ENCODE measurements at places on chromosomes 1 and 21. TPM values are rescaled to one million over a fixed set of nuclear protein-coding genes. Genes with fewer than 3 reads are reported as not detected.

LHX8 gene
- 20.5 TPM for total RNA-seq

NPHS2 gene
- not detected for total RNA-seq

FAM110D gene
- not detected for total RNA-seq

TTC39A gene
- not detected for total RNA-seq

CLEC20A gene
- total RNA-seq, result not detected

ACTA1 gene
- not detected for total RNA-seq

ARTN gene
- not detected for total RNA-seq

CLIC6 gene
- not detected for total RNA-seq

GNG4 gene
- total RNA-seq, result 4.2 TPM

L1TD1 gene
- total RNA-seq, result not detected

WLS gene
- total RNA-seq, result 18.6 TPM

TRIM67 gene
- 0.61 TPM for total RNA-seq

CLDN8 gene
- not detected for total RNA-seq

EXTL1 gene
- not detected for total RNA-seq

DNA sequence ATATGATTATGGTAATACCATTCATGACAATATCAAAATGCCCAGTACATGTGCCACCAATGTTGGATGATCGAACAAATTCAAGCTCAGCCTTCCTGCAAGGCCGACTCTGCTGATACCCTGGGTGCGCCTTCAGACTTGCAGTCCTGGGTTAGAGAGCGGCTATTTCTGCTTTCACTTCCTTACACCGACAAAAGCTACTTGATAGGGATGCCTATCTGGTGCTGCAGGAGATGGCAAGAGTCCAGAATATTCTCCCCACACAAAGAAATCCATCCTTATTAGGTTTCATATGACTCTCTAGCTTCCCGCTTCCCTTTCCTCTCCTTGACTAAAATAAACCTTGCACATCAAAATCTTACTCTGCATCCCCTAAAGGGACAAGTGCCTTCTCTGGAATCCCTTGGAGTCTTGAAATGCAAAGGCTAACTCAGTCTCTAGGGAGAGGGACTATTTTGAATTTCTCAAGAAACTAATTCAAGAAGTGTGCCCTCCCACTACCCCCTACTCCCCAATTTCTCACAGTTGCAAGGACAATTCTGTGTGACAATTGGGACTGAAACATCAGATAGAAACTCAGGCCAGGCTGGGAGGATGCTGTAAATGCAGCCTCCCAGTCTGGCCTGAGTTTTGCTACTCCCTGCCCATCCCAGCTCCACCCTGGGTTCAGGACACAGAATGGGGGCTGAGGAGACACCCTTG, 103.1 kb upstream of the USP24 start:
- H3K36me3 ChIP-seq, result no peaks in the 10 kb centered on the region
- no peaks in the 10 kb centered on the region for H3K27me3 ChIP-seq
- no peak overlapping the region for H3K27ac ChIP-seq
- H3K4me3 ChIP-seq, result no peak overlapping the region

- H3K27ac ChIP-seq, result no peak overlapping the region
- no peaks in the 10 kb centered on the region for H3K4me1 ChIP-seq
- DNase-seq, result no peak
- H3K4me3 ChIP-seq, result no peak overlapping the region
- H3K36me3 ChIP-seq, result peaks cover 61% of the 10 kb centered on the region
- no peaks in the 10 kb centered on the region for H3K27me3 ChIP-seq
Observed at GRCh38 chr1:33494929-33495328, 22.5 kb downstream of the ZSCAN20 start.

GRCh38 chr21:41966872-41967621, 13.2 kb upstream of the C2CD2 start:
- no peaks in the 10 kb centered on the region for H3K36me3 ChIP-seq
- H3K4me3 ChIP-seq, result no peak overlapping the region
- DNase-seq, result no peak
- no peaks in the 10 kb centered on the region for H3K27me3 ChIP-seq
- H3K27ac ChIP-seq, result no peak overlapping the region
- H3K4me1 ChIP-seq, result peaks cover 15% of the 10 kb centered on the region

GRCh38 chr1:42002220-42002619, 83.5 kb upstream of the HIVEP3 start:
- H3K27me3 ChIP-seq, result no peaks in the 10 kb centered on the region
- H3K36me3 ChIP-seq, result no peaks in the 10 kb centered on the region
- no peak overlapping the region for H3K27ac ChIP-seq
- DNase-seq, result no peak

- no peak for DNase-seq
- H3K4me3 ChIP-seq, result no peak overlapping the region
- no peaks in the 10 kb centered on the region for H3K27me3 ChIP-seq
- peaks cover 2% of the 10 kb centered on the region for H3K36me3 ChIP-seq
- no peak overlapping the region for H3K27ac ChIP-seq
- H3K4me1 ChIP-seq, result peaks cover 21% of the 10 kb centered on the region
Observed at GRCh38 chr21:33650929-33651509, 8.7 kb downstream of the ITSN1 start.

- peaks cover 3% of the 10 kb centered on the region for H3K4me1 ChIP-seq
- H3K27ac ChIP-seq, result no peak overlapping the region
Observed at GRCh38 chr1:178434360-178434759, 62.4 kb downstream of the CLEC20A start.

GRCh38 chr1:112439592-112439991, 43.6 kb downstream of the CTTNBP2NL start:
- no peaks in the 10 kb centered on the region for H3K27me3 ChIP-seq
- no peak overlapping the region for H3K27ac ChIP-seq

GRCh38 chr1:205309741-205310140, 11.8 kb downstream of the NUAK2 start:
- H3K4me3 ChIP-seq, result no peak overlapping the region
- DNase-seq, result no peak
- H3K4me1 ChIP-seq, result peaks cover 31% of the 10 kb centered on the region
- H3K27ac ChIP-seq, result no peak overlapping the region
- H3K36me3 ChIP-seq, result peaks cover 81% of the 10 kb centered on the region

DNA sequence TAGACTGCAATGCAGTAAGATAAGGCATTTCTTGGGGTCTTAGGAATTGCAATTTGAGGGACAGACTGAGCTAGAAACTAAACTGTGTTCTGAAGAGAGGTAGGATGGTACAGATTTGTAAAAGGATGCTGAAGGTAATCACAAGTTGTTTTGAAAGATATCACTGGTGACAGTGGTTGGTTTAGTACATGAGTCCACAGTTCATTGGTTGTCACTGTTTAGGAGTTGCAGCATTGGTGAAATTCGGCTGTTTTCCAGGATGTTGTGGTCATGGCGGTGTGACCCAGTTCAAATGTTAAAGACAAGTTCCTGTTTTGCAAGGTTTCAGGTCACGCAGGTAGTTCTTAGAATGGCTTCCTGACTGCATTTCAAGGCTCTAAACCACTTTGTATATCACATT, 292.8 kb upstream of the B3GALT2 start:
- H3K36me3 ChIP-seq, result no peaks in the 10 kb centered on the region
- no peaks in the 10 kb centered on the region for H3K4me1 ChIP-seq
- no peaks in the 10 kb centered on the region for H3K27me3 ChIP-seq
- H3K27ac ChIP-seq, result no peak overlapping the region

- H3K4me1 ChIP-seq, result peaks cover 44% of the 10 kb centered on the region
- peak; percentile 84 for DNase-seq
- peak overlapping the region; percentile 89 for H3K27ac ChIP-seq
Observed at GRCh38 chr1:108590957-108591356, 31.1 kb downstream of the EEIG2 start.

- H3K4me3 ChIP-seq, result no peak overlapping the region
- H3K4me1 ChIP-seq, result no peaks in the 10 kb centered on the region
- no peaks in the 10 kb centered on the region for H3K36me3 ChIP-seq
- DNase-seq, result no peak
- H3K27ac ChIP-seq, result no peak overlapping the region
- no peaks in the 10 kb centered on the region for H3K27me3 ChIP-seq
Observed at GRCh38 chr1:96492236-96492635, 229.3 kb upstream of the PTBP2 start.

DNA sequence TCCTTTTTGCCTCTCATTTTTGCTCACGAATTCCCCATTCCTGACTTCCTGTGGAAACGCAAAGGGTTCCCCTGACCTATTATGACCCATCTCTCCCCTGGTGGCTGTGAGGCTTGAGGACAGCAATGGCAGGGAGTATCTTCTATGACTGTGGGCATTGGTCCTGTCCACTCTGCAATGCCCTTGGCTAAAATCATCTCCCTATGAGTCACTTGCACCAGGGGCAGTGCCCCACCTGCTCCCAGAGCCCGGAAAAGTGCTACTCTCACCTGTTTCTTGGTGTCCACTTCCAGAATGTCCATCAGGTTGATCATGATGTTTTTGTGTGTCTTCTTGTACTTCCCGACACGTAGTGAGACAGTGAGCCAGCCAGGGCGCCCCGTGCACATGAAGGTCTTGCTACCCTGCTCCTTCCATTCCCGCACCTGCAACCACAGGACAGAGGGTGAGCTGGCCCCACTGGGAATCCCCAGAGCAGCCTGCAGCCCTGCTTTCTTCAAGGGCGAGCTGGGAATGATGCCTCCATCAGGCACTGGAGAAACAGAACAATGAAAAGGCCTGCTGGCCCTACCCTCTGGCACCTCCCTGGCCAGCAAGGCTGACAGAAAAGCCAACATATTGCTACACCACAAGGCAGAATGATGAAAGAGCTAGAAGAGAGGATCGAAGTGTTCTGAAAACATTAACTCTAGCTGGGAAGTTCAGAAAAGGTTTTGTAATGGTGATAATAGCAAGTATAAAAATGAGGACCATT, 3.5 kb downstream of the DHCR24 start:
- H3K4me1 ChIP-seq, result peaks cover 30% of the 10 kb centered on the region
- H3K4me3 ChIP-seq, result no peak overlapping the region
- peaks cover 29% of the 10 kb centered on the region for H3K36me3 ChIP-seq
- H3K27me3 ChIP-seq, result no peaks in the 10 kb centered on the region
- no peak for DNase-seq
- no peak overlapping the region for H3K27ac ChIP-seq

DNA sequence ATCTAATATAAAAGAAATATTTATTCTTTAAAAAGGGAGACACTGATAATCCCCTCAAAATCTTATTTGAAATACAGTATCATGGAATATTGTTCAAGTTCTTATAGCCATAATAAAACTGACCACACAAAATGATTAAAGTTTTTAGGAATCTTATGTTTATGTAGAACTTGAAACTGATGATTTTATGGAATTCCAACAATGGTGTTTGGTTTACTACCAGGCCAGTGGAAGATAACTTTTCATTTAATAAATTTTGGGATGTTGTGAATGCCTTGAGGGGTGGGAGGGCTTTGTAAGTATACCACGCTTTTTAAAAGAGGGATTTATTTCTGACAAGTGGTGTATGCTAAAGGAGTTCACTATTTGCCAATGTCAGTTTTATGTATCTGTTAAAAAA, 87.7 kb downstream of the RAB3GAP2 start:
- H3K27me3 ChIP-seq, result no peaks in the 10 kb centered on the region
- H3K36me3 ChIP-seq, result peaks cover 13% of the 10 kb centered on the region
- no peaks in the 10 kb centered on the region for H3K4me1 ChIP-seq
- no peak overlapping the region for H3K27ac ChIP-seq
- DNase-seq, result no peak
- H3K4me3 ChIP-seq, result no peak overlapping the region

- DNase-seq, result no peak
- H3K27me3 ChIP-seq, result no peaks in the 10 kb centered on the region
- peaks cover 12% of the 10 kb centered on the region for H3K4me1 ChIP-seq
Observed at GRCh38 chr1:17276568-17276967, 27.7 kb downstream of the PADI3 start.

- no peak for DNase-seq
- H3K4me3 ChIP-seq, result no peak within 1 kb of the TSS
- no peaks in the 10 kb centered on the region for H3K36me3 ChIP-seq
- H3K27me3 ChIP-seq, result no peaks in the 10 kb centered on the region
- H3K4me1 ChIP-seq, result no peaks in the 10 kb centered on the region
Observed at GRCh38 chr1:173917149-173917548, at the start of gene SERPINC1. Gene SERPINC1 (minus strand): TSS chr1:173917327. CDS start chr1:173917259, 68 bp downstream.

GRCh38 chr1:225435487-225435886, 7.6 kb upstream of the LBR start:
- no peaks in the 10 kb centered on the region for H3K27me3 ChIP-seq
- no peak overlapping the region for H3K27ac ChIP-seq
- no peaks in the 10 kb centered on the region for H3K36me3 ChIP-seq
- no peaks in the 10 kb centered on the region for H3K4me1 ChIP-seq
- H3K4me3 ChIP-seq, result no peak overlapping the region

GRCh38 chr1:19635646-19636045, 8.5 kb upstream of the NBL1 start:
- no peak overlapping the region for H3K4me3 ChIP-seq
- no peak overlapping the region for H3K27ac ChIP-seq
- H3K36me3 ChIP-seq, result no peaks in the 10 kb centered on the region
- H3K27me3 ChIP-seq, result 0 out of 2 replicates have a peak, but pooled peaks cover 4% of the 10 kb centered on the region
- H3K4me1 ChIP-seq, result no peaks in the 10 kb centered on the region
- no peak for DNase-seq

GRCh38 chr1:235689356-235689755, 39.8 kb upstream of the GNG4 start:
- H3K27me3 ChIP-seq, result no peaks in the 10 kb centered on the region
- no peak overlapping the region for H3K4me3 ChIP-seq

- H3K27ac ChIP-seq, result no peak overlapping the region
- peak; percentile 48 for DNase-seq
- peaks cover 54% of the 10 kb centered on the region for H3K27me3 ChIP-seq
- peaks cover 14% of the 10 kb centered on the region for H3K4me1 ChIP-seq
- peak overlapping the region; percentile 34 for H3K4me3 ChIP-seq
- no peaks in the 10 kb centered on the region for H3K36me3 ChIP-seq
Observed at GRCh38 chr1:1069056-1069710, 4.9 kb downstream of the RNF223 start.

GRCh38 chr1:243939167-243939848, 89.3 kb upstream of the AKT3 start:
- no peak overlapping the region for H3K4me3 ChIP-seq
- DNase-seq, result peak; percentile 34
- no peaks in the 10 kb centered on the region for H3K36me3 ChIP-seq
- H3K27ac ChIP-seq, result peak overlapping the region; percentile 33
- H3K4me1 ChIP-seq, result peaks cover 15% of the 10 kb centered on the region
- no peaks in the 10 kb centered on the region for H3K27me3 ChIP-seq

GRCh38 chr1:156406251-156406650, 37.2 kb downstream of the RHBG start:
- DNase-seq, result no peak
- H3K36me3 ChIP-seq, result no peaks in the 10 kb centered on the region
- H3K4me1 ChIP-seq, result no peaks in the 10 kb centered on the region
- H3K4me3 ChIP-seq, result no peak overlapping the region
- peaks cover 62% of the 10 kb centered on the region for H3K27me3 ChIP-seq
- H3K27ac ChIP-seq, result no peak overlapping the region

DNA sequence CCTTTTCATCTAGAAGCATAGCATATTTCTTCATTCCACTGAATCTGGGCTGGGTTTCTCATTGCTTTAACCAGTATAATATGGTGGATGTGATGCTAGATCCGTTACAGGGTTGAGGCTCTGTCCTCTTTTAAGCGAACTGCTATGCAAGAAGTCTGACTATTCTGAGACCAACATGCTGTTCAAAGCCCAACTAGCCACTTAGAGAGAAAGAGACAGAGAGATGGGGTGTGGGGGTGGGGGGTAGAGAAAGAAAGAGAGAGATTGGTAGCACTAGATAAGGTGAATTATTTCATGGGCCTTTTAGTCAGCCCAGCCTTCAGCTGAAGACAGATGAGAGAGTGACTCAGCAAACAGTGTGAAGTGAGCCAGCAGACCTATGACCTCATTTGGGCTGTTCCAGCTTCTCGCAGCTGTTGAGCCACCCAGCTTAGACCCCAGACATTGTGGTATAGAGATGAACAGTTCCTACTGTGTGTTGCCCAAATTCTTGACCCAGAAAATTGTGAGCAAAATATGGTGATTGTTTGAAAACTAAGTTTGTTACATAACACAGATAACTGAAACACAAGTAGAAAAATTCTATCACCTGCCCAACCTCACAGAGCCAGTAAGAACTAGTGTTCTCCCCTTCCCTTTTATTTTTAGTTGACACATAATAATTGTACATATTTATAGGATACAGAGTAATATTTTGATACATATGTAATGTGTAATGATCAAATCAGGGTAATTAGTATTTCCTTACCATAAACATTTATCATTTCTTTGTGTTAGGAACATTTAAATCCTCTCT, 40.7 kb upstream of the PRKACB start:
- H3K4me1 ChIP-seq, result peaks cover 37% of the 10 kb centered on the region
- H3K4me3 ChIP-seq, result no peak overlapping the region
- no peaks in the 10 kb centered on the region for H3K27me3 ChIP-seq

Data from SJSA1 (cell line).